H1 (cell line): ENCODE measurements at places on chromosomes 1 and 21. TPM values are rescaled to one million over a fixed set of nuclear protein-coding genes. Genes with fewer than 3 reads are reported as not detected.

Gene MYOG
- not detected in 2 replicates for total RNA-seq

Gene C1orf87
- 0.29 and 0.41 TPM in 2 replicates for total RNA-seq

Gene LORICRIN
- total RNA-seq: not detected in 2 replicates

Gene NLRP3
- total RNA-seq: 0.19 and 0.23 TPM in 2 replicates

Gene RIPPLY3
- 2.0 and 2.6 TPM in 2 replicates for total RNA-seq

Gene ABCA4
- total RNA-seq: not detected in 2 replicates

Gene REN
- not detected in 2 replicates for total RNA-seq

Gene CNST
- 21.3 TPM in 2 replicates for total RNA-seq

Gene RCSD1
- 0.69 and 0.98 TPM in 2 replicates for total RNA-seq

DNA sequence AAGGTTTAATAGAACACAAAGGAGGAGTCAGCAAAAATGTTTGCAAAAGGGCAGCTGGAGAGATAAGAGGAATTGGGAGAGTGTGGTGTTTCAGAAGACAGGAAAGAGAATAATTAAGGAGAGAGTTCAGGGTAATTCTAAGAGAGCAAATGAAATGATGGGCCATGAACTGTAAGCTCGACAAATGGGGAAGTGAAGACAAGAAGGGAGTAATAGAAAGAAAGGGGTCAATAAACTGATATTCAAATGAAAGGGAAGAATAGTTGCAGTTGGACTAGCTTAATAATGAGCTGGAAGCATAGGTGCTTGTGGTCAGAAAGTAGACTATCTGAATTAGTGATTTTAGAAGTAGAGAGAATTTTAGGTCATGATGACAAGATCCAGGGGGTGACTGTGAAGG is 15.6 kb upstream of the RNF220 start:
- H3K4me1 ChIP-seq: no peaks in the 10 kb centered on the region
- no peak overlapping the region for H3K27ac ChIP-seq
- H3K4me3 ChIP-seq: no peak overlapping the region

GRCh38 chr1:152673016-152673415 is 2.1 kb upstream of the LCE2C start:
- H3K4me1 ChIP-seq: no peaks in the 10 kb centered on the region
- no peaks in the 10 kb centered on the region for H3K27me3 ChIP-seq
- H3K4me3 ChIP-seq: no peak overlapping the region
- no peak for DNase-seq
- no peak overlapping the region for H3K27ac ChIP-seq
- H3K36me3 ChIP-seq: no peaks in the 10 kb centered on the region

DNA sequence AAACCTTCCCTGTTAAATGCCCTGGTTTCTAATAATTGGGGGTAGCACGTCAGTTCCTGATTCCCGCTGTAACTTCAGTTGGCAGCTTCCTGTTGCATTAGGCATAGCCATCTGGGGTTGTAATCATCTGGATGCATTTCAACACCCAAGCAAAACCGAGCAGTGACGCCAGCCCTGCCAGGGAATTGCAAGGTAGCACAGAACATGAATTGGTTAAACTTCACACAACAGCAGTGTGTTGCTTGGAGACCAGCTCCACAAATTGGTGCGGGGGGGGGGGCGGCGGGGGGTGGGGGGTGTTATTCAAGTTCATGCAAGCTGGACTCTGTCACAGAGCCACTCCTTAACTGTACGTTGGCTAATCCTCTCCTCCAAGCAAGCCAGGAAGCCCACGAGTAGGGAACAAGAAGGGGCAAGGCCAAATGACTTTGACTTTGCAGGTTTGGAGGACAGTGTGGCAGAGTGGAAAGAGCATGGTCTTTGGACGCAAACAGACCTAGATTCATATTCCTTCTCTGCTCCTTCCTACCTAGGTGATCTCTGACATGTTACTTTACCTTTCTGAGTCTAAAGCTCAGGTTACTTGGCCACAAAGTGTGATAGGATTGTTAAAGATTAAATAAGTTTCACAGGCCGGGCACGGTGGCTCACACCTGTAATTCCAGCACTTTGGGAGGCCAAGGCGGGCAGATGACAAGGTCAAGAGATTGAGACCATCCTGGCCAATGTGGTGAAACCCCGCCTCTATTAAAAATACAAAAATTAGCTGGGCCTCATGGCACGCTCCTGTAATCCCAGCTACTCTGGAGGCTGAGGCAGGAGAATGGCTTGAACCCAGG is 4.7 kb downstream of the LAX1 start:
- H3K27me3 ChIP-seq: no peaks in the 10 kb centered on the region
- no peak overlapping the region for H3K27ac ChIP-seq
- H3K4me1 ChIP-seq: no peaks in the 10 kb centered on the region
- DNase-seq: no peak

- H3K4me3 ChIP-seq: no peak overlapping the region
- H3K4me1 ChIP-seq: no peaks in the 10 kb centered on the region
- H3K27me3 ChIP-seq: no peaks in the 10 kb centered on the region
These were observed 47.0 kb upstream of the KCNK1 start for GRCh38 chr1:233566886-233567285.

DNA sequence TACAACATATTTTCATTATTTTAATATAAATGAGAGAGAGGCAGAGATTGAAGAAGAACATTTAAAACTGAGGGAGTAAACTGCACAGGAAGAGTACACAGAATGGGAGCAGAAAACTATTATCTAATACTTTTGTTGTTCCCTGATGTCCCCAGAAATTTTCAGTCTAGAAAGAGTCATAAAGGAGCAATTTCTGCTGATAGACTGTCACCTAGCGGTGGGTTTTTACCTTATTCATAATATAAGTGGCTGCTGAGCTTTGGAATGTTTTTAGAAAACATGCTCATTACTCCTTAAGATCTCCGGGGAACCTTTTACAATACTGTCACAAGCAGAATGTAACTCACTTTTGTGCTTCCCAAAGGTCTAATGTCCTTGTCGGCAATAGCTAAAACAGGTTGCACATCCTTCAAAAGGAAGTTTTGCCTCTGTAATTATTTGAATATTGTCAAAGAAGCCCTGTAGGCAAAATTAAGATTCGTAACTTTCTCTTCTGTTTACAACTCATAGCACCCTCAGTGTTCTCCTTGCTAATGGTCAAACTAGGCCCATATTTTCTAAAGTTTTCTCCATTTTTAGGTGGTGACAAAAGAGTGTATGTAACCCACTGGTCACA is 4.9 kb upstream of the NPL start:
- H3K36me3 ChIP-seq: no peaks in the 10 kb centered on the region
- H3K4me3 ChIP-seq: no peak overlapping the region
- peaks cover 24% of the 10 kb centered on the region for H3K27me3 ChIP-seq
- DNase-seq: no peak

DNA sequence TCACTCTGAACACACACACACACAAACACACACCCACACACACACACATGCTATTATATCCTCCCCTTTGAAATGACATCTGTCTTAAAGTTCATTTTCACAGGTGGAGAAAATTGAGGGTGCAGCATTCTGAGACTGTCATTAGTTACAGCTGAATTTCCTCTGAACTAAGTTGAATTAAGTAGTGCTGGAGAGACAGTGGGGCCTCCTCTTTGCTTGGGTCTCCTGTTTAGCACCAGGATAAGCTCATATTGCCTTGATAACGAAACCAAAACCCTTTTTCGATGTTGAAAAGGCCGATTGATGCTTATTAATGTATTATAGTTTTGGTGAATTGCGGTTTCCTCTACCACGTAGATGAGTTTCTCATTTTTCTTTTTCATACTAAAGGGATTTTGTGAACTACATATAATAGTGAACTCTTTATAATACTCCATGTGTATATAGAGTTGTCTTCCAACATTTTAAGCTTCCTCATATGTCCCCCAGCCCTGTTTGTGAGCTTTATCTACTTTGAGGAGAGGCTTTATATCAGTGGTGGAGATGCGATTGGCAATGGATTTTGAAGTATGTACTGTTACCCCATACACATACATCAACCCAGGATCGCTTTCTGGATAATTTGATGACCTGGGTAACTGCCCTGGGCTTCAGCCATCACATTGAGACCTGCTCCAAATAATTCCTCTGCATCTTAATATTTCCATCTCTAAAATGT is 17.4 kb downstream of the DYNLT5 start:
- no peak overlapping the region for H3K4me3 ChIP-seq
- no peaks in the 10 kb centered on the region for H3K36me3 ChIP-seq

GRCh38 chr1:108560189-108560873 is 431 bp downstream of the EEIG2 start:
- peak overlapping the region; percentile 39 for H3K4me3 ChIP-seq
- peaks cover 11% of the 10 kb centered on the region for H3K4me1 ChIP-seq
- DNase-seq: no peak
- no peaks in the 10 kb centered on the region for H3K36me3 ChIP-seq
- no peaks in the 10 kb centered on the region for H3K27me3 ChIP-seq

- no peak for DNase-seq
- H3K36me3 ChIP-seq: peaks cover 2% of the 10 kb centered on the region; the same call in 1 of the 2 replicates
- H3K27me3 ChIP-seq: no peaks in the 10 kb centered on the region
- H3K4me3 ChIP-seq: no peak overlapping the region
- H3K4me1 ChIP-seq: no peaks in the 10 kb centered on the region
These were observed 47.8 kb downstream of the USP24 start for GRCh38 chr1:55167224-55167871.

- no peak overlapping the region for H3K4me3 ChIP-seq
- no peaks in the 10 kb centered on the region; the same call in 1 of the 2 replicates for H3K4me1 ChIP-seq
- DNase-seq: no peak
- H3K27ac ChIP-seq: no peak overlapping the region
These were observed 124.2 kb downstream of the GALNT2 start for GRCh38 chr1:230191079-230191804.

DNA sequence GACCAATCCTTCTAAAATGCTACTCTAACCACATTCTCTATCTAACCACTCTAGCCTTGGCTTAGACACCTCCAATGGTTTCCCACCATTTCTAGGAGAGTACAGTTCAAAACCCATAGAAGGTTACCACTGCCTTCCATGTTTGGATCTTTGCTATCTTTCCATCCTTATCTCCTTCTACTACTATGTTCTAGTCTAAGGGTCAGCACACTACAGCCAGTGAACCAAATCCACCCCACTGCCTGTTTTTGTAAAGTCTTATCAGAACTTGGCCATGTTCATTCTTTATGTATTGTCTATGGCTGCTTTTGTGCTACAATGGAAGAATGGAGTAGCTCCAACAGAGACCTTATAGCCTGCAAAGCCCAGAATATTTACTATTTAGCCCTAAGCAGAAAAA is 6.2 kb downstream of the MTF1 start:
- DNase-seq: no peak
- H3K4me3 ChIP-seq: no peak overlapping the region
- H3K4me1 ChIP-seq: no peaks in the 10 kb centered on the region
- no peak overlapping the region for H3K27ac ChIP-seq
- H3K36me3 ChIP-seq: peaks cover 11% of the 10 kb centered on the region

- no peaks in the 10 kb centered on the region for H3K36me3 ChIP-seq
- H3K27ac ChIP-seq: peak overlapping the region; percentile 59; the same call in 1 of the 2 replicates
- no peak overlapping the region for H3K4me3 ChIP-seq
- DNase-seq: peak; percentile 55
These were observed 12.2 kb upstream of the DHRS3 start for GRCh38 chr1:12629985-12630760.

DNA sequence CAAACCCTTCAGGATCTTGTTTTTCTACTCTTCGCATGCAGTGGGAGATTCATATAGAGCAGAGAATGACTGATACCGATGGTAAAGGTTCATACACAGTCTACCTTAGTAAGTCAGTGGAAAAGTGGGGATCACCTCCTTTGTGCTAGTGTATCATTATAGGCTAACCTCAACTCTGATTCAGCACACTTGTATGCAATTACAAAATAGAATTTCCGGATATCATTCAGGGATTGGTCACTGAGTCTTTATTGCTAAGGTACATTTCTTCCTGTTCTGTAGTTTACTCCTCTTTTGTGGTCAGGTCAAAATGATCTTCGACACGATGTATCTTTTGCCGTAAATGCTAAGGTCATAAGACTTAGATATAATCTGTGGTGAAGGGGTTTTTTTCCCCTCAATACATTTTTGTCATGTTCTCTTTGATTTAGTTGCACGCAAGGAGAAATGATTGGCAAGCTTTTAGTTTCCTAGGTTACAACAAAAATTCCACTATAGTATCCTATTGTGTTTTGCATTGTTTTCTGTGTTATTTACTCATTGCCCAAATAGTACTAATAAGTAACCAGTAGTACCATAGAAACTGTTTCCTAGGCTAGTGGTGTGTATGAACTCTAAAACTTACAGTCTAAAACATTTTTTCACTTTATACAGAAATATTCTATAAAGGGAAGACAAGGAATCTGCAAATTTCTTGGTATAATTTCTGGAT is 35.7 kb upstream of the PLA2G4A start:
- no peaks in the 10 kb centered on the region for H3K27me3 ChIP-seq
- H3K4me1 ChIP-seq: no peaks in the 10 kb centered on the region
- H3K4me3 ChIP-seq: no peak overlapping the region

DNA sequence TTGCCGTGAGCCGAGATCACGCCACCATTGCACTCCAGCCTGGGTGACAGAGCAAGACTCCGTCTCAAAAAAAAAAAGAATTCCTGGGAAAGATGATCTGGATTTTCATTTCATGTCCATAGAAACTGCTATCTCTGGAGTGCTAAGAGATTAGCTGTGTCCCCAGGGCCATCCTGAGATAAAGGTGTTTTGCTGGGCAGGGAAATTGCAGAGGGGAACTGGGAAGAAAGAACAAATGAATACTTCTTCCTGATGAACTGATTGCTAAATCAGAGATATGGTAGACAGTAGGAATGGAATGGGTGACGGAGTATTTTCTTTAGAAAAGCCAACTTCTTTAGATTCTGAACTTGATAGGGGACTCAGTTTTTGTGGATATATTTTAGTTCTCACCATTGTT is 19.2 kb downstream of the SNRPE start:
- no peaks in the 10 kb centered on the region for H3K27me3 ChIP-seq
- H3K4me1 ChIP-seq: no peaks in the 10 kb centered on the region
- H3K27ac ChIP-seq: no peak overlapping the region
- H3K36me3 ChIP-seq: peaks cover 7% of the 10 kb centered on the region

DNA sequence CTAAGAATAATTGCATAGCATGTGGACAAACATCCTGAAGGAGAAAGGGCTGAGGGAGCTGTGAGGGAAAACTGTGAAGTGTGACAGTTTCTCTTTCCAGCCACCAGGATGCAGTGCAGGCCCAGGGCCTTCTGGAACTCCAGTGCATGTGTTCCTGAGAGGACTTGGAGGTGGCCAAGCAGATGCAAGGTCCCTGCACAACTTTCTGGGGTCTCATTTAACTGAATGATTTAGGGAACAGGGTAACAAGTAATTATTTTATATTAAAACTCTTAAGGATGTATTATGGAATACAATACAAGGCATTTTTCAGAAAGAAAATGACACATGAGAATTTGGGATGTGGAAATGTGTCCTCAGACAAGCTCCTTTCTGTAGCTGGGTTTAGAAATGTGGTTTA is 61.2 kb upstream of the MCOLN3 start:
- no peaks in the 10 kb centered on the region for H3K4me1 ChIP-seq
- DNase-seq: peak; percentile 50
- H3K27ac ChIP-seq: no peak overlapping the region
- H3K36me3 ChIP-seq: no peaks in the 10 kb centered on the region

DNA sequence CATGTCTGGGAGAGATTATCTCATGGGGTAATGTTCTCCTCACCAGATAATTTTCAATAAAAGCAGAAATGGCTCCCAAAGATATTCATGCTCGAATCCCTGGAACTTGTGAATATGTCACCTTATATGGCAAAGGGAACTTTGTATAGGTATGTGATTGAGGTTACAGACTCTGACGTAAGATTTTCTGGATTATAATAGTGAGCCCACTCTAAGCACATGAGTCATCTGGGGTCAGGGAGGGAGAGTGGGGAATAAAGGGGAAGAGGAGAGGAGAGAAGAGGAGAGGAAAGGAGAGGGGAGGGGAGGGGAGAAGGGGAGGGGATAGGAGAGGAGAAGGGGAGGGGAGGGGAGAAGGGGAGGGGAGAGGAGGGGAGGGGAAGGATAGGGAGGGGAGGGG is 1193.9 kb downstream of the PLA2G4A start:
- H3K4me3 ChIP-seq: no peak overlapping the region
- no peaks in the 10 kb centered on the region for H3K27me3 ChIP-seq
- no peaks in the 10 kb centered on the region for H3K36me3 ChIP-seq
- no peak overlapping the region for H3K27ac ChIP-seq
